ENCODE measurements at places on chromosomes 16 and 17.
A peak's percentile ranks its signal among the peaks of the same experiment; 100 is the strongest.

- peak; percentile 91 for DNase-seq
Measured at GRCh38 chr17:15233022-15233805, 31.9 kb downstream of the PMP22 start.

DNA sequence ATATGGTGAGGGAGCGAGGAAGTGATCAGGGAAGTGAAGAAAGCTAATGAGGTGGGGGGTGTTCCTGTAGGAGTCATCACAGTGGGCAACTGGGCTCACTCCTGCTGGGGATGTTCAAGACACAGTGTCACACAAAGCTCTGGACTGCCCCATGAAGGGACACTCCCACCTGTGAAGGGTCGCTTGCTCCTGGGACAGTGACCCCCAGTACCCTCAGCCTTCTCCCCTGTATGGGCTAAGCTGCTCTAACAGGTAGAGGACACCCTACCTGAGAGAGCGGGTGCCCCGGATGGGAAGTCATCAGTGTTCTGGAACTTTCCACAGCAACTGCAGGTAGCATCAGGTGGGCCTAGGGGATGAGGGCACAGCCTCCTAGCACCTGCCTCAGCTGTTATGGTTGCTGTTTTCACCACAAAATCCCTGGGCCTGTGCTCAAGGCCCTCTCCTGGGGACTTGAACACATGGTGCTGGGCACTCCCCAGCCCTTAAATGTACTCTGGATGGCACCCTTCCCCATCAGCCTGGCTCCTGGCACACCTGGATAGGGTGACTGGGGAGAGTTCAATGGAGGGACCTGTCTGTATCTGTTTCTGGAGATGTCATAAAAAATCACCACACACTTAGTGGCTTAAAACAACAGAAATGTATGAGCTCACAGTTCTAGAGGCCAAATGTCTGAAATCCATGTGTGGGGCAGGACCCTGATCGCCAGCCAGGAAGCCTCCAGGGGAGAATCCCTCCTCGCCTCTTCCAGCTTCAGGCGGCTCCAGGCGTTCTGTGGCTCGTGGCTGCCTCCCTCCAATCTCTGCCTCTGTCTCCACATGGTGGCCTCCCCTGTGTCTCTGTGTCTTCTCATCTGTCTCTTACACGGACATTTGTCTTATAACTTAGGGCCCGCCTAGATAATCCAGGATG lies 104.0 kb upstream of the CDH5 start:
- DNase-seq, result no peak

DNA sequence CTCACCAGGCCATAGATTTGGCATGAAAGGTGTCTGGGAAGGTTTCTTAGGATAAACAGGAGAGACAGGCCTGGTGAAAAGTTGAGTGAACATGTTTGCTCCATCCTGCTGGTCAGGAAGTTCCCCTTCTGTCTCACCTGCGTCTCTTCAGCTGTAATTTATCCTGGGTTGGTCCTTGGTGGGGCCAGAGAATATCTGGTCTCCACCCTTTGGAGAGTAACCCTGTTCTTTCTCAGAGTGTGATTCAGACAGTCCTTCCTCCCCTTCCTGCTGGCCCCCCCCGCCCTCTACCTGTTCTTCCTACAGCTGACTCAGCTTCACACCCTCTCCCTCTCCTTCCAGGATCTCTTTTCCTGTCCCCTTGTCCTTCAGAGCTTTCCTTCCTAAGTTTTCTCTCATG lies 17.1 kb downstream of the MINK1 start:
- DNase-seq, result no peak

- DNase-seq, result peak; percentile 42
Measured at GRCh38 chr17:57530026-57530425, 215.1 kb downstream of the CCDC182 start.

- DNase-seq, result peak; percentile 78
Measured at GRCh38 chr17:76005263-76006149, 4.9 kb downstream of the CDK3 start.

DNA sequence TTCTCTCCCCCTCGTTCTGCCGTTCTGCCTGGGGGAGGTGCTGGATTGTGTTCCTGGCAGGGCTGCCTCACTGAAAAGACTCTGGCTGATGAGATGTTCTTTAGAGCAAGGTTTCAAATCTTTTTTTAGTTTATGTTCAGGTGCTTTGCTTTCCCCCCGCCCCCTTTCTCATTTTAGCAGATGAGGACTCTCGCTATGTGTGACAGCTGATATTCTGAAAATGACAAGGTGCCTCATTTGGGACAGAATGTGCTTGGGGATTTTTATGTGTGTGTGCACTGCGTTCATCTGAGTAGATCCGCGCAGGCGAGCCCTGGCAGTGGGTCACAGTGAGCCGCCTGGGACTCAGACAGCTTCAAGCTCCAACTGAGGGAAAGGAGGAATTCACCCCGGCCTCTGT lies 205.9 kb downstream of the HS3ST4 start:
- no peak for DNase-seq

- no peak for DNase-seq
Measured at GRCh38 chr17:40598619-40599467, 33.6 kb upstream of the CCR7 start.

GRCh38 chr16:68033101-68033500 lies 10.0 kb downstream of the DUS2 start:
- no peak for DNase-seq

DNA sequence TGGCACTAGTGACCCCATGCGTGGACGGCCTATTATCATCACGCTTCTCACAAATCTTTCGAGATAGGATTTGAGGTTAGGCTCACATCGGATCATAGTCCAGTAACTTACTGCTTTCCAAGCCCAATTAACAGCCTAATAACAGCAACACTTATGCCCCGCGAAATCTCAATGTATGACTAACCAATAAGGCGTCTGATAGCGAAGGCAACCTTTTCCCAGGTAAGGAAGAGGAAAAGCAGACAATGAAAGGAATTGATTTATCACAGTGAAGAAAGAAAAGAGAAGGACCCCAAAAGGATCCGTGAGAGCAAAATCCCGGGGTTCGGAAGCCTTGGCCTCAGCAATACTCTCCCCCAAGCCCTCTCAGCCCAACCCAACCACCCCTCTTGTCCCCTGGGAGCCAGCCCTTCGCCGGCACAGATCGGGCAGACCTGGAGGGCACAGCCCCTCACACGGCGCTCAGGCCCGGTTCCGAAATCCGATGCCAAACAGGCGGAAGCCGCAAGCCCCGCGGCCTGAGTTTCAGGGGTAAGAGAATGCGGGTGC lies 534 bp downstream of the GPATCH8 start:
- DNase-seq, result no peak

GRCh38 chr17:81869221-81870130 lies 1.7 kb downstream of the ARHGDIA start:
- DNase-seq, result no peak

DNA sequence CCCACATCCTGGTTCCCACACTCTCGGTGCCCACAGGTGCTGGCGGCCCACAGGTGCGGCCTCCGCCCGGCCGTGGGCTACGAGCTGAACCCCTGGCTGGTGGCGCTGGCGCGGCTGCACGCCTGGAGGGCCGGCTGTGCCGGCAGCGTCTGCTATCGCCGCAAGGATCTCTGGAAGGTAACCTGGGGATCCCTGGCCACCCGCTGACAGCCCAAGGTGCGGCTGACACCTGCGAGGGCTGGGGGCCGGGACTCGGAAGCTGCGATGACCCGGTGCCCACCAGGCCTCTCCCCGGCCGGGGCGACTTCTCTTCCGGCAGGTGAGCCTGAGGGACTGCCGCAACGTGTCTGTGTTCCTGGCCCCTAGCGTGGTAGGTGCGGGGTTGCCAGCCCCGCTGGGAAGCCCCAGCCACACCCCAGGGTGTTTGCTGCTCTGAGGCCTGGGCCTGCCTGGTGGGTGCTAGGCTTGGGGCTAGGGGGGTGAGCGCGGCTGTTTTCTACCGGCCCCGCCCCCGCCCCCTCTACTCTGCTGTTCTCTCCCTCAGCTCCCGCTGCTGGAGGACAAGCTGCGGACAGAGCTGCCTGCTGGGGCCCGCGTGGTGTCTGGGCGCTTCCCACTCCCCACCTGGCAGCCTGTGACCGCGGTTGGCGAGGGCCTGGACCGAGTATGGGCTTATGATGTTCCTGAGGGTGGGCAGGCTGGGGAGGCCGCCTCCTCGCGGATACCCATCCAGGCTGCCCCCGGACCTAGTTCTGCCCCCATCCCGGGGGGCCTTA lies 1.0 kb downstream of the ANTKMT start:
- DNase-seq, result no peak

GRCh38 chr16:12896562-12896961 lies 4.8 kb upstream of the SHISA9 start:
- peak; percentile 15 for DNase-seq

- peak; percentile 68 for DNase-seq
Measured at GRCh38 chr17:16282522-16282921, 65.5 kb downstream of the PIGL start.

DNA sequence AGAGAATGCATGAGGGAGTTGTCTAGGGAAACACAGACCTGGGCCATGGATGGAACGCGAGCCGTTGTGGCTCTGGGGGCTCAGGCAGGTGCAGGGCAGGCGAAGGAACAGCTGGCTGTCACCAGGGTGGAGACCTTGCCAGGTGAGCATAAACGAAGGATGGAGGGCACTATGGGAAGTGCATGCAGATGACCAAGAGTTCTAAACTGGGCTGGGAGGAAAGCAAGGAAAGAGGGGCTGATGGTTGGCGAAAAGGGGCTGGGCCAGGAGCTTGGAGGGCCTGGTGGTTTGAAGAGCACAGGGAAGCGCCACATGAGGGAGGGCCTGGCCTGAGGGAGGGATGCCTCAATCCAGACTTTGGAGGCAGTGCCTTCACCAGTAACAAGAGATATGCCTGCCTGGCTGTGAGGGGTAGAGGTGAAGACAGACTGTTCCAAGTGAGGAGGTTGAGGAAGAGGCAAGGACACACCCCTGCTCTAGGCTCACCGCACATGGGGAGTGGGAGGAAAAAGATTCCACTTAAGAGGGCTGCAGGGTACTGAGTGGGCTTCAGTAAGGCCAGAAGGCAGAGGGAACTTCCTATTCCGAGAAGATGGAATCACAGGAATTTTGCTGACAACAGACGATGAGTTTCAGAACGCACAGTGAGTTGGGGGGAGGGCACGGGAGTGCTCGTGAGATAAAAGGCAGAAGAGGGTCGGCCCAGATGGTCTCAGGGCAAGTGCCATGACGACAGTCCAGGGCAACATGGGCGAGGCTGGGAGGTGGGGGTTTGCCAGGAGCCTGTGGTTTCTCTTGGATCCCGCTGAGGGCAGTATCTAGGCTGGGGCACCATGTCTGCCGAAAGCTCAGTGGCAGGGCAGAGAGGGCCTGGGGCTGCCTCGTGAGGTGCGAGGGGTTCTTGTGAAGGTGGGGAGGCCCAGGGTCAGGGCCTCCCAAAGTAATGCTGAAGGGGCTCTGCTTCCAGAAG lies 20.6 kb downstream of the B9D1 start:
- DNase-seq, result peak; percentile 50

GRCh38 chr16:67393111-67393787 lies at the start of gene TPPP3:
Gene TPPP3 (minus strand): TSS chr16:67393498. CDS start chr16:67391111, 2,387 bp downstream.
- peak; percentile 91 for DNase-seq

- no peak for DNase-seq
Measured at GRCh38 chr17:17088086-17088485, 45.8 kb downstream of the MPRIP start.

GRCh38 chr17:48625495-48626244 lies 488 bp downstream of the HOXB9 start:
- peak; percentile 66 for DNase-seq

GRCh38 chr16:79295746-79296145 lies 304.8 kb downstream of the MAF start:
- DNase-seq, result peak; percentile 6

DNA sequence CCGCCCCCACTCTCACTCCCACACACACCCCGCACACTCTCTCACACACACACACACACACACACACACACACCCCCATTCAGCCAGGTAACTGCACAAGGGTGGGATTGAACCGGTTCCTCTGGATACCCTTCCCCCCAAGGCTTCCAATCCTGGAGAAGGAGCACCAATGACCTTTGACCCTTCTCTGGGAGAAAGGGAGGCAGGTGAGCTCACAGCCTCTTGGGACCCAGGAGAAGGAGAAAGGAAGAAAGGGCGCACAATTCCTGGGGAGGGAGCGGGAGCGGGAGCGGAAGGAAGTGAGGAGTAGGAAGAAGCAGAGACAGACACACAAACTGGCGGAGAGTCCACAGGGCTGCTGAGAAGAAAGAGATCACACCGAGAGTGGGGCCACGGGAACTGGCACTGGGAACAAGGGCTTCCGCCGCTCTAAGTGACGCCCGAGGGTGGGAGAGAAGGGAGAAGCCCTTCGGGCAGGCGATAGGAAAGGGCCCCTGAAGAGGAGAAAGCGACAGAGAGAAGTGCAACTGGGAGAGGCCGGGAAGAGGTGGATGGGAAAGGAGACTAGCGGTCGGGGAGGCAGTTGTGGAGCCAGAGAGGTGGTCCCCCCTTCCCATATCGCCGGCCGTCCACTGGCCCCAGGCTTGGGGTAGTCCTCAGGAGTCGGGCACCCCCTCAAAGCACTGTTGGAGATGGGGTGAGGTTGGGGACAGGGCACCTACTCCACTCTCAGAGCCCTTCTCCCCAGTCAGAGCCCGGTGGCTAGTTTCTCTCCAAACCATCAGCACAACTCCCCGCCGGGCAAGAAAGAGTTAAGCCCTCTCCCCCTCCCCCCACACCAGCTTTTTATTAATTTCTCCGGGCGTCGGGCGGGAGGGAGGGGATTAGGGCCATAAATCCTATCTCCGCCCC lies 1.3 kb downstream of the SAMD14 start:
- no peak for DNase-seq

GRCh38 chr17:50863221-50863843 lies 2.8 kb downstream of the TOB1 start:
- no peak for DNase-seq

DNA sequence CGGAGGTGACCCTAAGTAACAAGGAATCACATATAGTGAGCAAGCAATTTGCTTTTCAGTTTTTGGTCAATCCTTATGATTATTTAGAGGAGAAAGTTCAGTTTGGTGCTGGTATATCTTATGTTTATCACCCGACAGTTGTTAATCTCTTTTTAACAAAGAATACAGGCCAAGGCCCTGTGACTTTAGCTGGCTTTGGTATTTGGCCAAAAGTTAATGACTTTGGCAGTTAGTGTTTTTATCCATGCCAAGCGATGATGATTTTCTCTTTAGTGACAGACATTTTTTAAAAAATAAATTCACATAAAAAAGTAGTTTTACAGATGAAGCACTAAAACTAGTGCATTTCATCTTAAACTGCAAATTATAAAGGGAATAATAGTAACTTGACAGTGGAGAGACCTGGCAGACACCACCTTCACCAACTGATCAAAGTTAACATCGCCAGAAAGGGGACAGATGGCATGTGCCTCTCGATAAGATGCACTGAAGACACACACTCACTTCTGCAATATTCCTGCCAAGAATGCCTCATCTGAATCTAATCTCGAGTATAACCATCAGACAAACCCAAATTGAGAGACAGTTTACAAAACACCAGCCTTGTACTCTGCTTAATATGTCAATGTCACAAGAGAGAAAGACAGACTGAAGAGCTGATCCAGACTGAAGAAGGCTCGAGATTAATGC lies 6.9 kb downstream of the DEXI start:
- DNase-seq, result no peak

GRCh38 chr17:50558941-50559614 lies 1.4 kb upstream of the CACNA1G start:
- DNase-seq, result no peak

GRCh38 chr17:33593991-33594390 lies 300.9 kb upstream of the ASIC2 start:
- DNase-seq, result no peak

GRCh38 chr17:69651921-69652320 lies 237.4 kb downstream of the MAP2K6 start:
- no peak for DNase-seq

- DNase-seq, result no peak
Measured at GRCh38 chr16:80743273-80743672, 61.1 kb downstream of the CDYL2 start.

Data from AG08395 (cell line).